Naive B cell (primary cell): ENCODE measurements at places on chromosomes 1 and 21. TPM values are rescaled to one million over a fixed set of nuclear protein-coding genes. Genes with fewer than 3 reads are reported as not detected.

Gene ANKRD13C
- polyA plus RNA-seq, result 12.9 TPM

Gene TRIM58
- 3.5 TPM for polyA plus RNA-seq

Gene TRIM63
- polyA plus RNA-seq, result not detected

GRCh38 chr1:65799601-65800000 is 6.9 kb downstream of the PDE4B start:
- no peak overlapping the region for H3K4me3 ChIP-seq
- DNase-seq, result no peak
- no peaks in the 10 kb centered on the region for H3K4me1 ChIP-seq
- peaks cover 11% of the 10 kb centered on the region for H3K27me3 ChIP-seq
- no peak overlapping the region for H3K27ac ChIP-seq

DNA sequence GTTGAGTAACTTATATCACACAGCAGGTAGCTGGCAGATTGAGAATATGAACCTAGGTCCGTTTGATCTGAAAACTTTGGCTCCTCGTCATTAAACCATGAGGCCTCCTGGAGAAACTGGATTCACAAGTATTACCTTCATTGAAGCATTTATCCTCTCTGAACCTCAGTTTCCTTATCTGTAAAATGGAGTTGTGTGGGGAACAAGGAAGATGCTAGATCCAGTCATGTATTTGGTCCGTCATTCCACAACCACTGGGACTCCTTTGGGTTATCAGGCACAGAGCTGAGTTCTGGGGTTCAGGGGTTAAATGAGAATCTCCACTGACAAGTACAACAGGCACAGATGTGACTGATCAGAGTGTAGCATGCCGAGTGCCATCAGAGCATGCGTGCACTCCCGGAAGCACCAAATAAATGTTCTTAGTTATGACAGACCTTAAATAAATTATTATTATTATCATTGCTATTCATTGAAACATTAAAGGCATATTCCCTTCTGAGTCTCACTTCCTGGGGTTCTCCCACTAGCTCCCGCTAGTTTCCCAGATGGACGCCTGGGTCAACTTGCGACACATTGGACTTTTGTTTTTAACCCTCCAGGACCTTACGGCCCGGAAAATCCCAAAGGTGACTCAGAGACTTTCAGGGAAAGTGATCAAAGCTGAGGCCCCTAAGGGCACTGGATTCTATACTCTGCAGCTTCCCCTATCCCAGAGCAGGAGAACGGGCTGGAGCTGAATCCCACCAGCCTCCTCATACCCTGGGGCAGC is 130.6 kb downstream of the PLPP3 start:
- peaks cover 5% of the 10 kb centered on the region for H3K27me3 ChIP-seq
- H3K4me3 ChIP-seq, result no peak overlapping the region
- no peaks in the 10 kb centered on the region for H3K4me1 ChIP-seq
- DNase-seq, result no peak
- H3K36me3 ChIP-seq, result no peaks in the 10 kb centered on the region

Gene NHLH2
- polyA plus RNA-seq, result not detected
